ENCODE measurements at places on chromosomes 1 and 21. TPM values are rescaled to one million over a fixed set of nuclear protein-coding genes. Genes with fewer than 3 reads are reported as not detected.

The SYCP1 gene
- not detected for total RNA-seq

The STUM gene
- 2.8 TPM for total RNA-seq

The FAM151A gene
- total RNA-seq = 5.8 TPM

The LMX1A gene
- 13.5 TPM for total RNA-seq

The LIN9 gene
- 5.4 TPM for total RNA-seq

The FMO1 gene
- 1.8 TPM for total RNA-seq

The SPRR1A gene
- 36.3 TPM for total RNA-seq

The HMGCL gene
- 33.7 TPM for total RNA-seq

The DPM3 gene
- total RNA-seq = 75.3 TPM

The KCNJ9 gene
- not detected for total RNA-seq

The ARHGEF16 gene
- 28.9 TPM for total RNA-seq

The HTR6 gene
- not detected for total RNA-seq

The CD247 gene
- total RNA-seq = 0.58 TPM

The DMBX1 gene
- total RNA-seq = 0.10 TPM

The SH2D2A gene
- 2.2 TPM for total RNA-seq

The CR2 gene
- total RNA-seq = not detected

Data from type B pancreatic cell (in vitro differentiated cells).